ENCODE measurements at places on chromosomes 12 and 14. TPM values are rescaled to one million over a fixed set of nuclear protein-coding genes. Genes with fewer than 3 reads are reported as not detected.
A peak's percentile ranks its signal among the peaks of the same experiment; 100 is the strongest.

DNA sequence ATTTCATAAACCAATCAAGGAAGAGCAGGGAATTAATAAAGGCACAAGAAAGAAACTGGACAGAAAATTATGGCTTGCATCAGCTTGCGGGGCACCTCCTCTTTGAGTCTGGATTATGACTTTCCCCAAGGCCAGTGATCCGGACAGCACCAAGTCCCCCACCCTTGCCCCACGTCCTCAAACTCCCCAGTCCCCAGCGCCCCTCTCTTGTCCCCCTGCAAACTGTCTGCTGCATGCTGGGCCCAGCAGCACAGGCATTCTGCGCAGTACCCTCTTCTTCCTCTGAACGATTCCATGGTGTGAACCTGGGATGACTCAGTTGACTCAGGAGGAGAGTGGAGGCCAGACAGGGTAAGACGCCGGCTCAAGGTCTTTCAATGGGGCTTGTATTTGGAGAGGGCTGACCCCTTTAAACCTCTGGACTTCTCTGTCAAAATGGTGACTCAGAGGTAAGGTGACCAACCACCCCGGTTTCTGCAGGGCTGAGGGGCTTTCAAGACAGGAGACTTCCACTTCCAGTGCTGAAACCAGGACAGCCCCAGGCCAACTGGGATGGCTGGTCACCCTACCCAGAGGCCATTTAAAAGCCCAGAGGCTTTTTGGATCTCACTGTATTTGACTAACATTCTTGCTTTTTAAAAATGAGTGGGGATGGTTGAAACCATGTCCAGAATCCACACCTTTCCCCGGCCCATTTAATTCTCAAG lies 13.5 kb downstream of the C14orf132 start:
- DNase-seq, result no peak

- no peak for DNase-seq
These were observed 60.7 kb downstream of the DPF3 start for GRCh38 chr14:72833174-72833573.

Gene SPIC
- 0.20 TPM for total RNA-seq

DNA sequence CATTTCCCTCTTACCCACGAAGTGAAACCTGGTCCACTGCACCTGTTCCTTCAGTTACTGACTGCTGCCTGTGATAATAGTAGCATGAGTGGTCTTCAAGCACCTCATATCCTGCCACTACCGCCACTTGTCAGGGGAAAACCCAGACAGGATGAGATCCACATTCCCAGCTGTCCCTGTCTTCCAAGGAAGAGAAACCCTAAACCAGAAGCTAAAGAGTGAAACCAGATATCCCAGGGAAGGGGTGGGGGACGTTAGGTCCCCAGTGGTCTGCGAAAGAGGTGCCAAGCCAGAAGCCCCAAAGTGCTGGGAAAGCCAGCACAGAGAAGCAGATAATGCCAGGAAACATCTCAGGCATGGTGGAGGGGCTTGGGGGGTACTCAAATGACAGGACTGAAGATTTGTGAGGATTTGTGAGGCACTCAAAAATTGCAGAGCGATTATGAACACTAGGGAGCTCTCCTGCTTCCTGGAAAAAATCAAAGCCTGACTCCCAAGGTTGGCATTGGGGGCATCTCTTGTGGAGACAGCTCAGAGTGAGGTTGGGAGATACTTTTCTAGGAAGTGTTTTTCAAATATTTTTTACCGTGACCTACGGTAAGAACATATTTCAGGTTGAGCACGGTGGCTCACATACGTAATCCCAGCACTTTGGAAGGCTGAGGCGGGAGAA lies 77.9 kb downstream of the TMEM30B start:
- DNase-seq, result no peak

DNA sequence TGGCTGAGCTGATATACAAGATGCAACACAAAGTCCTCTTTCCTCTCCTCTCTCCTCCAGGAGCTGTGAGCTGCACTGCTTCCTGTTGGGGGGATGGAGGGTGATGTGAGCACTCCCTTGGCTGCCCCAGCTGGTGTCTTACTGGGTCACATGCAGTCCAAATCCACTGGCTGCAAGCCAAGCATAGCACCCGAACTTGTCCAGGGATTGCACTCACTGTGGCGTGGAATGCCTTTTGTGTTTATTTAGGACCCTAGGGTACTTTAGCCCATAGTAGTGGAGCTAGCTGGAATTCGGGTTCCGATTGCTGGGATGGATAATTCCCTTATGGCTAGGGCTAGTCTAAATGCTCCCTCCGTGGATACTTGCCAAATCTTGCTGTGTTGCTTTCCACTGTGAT lies 424.9 kb upstream of the SYT1 start:
- no peak for DNase-seq

GRCh38 chr14:25009891-25010290 lies 40.1 kb downstream of the STXBP6 start:
- no peak for DNase-seq

DNA sequence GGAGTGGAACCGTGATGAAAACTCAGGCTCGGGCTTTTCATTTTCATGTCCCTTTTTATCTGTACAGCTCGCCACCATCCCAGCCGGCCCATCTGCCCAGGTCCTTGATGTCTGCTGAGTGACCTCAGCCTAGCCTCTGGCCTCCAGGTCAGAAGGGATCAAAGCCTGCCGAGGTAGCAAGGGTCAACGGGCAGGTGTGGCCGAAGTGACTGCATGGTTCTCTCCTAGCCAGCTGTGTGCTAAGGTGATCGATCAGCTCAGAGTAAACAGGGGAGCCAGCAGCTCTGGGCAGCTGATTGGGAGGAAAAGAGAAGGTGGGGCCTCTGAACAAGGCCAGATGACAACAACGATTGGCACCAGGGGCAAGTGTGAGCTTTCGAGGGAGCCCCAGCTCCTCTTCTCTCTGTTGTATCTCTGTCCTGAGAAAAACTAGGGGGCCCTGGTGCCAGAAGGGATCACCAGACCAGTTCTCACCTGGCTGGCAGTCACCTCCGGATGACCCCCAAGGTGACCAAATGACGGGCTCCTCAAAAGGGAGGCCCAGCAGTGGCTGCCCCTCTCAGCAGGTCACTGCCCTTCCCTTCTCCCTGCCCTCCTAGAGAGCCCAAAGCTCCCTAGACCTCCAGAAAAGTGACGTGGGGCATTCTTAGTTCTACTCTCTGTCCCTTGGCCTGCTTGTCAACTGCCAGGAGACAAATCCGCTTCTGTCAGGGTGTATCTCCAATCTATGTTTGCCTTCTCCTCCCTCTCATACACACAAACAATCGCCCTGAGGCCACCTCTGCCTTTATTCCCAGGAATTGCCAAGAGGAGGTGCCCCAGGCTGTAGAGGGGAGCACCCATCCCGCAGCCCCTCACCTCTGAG lies 3.4 kb downstream of the SLC6A12 start:
- no peak for DNase-seq

Gene DYNC1H1
- total RNA-seq, result 385 TPM

DNA sequence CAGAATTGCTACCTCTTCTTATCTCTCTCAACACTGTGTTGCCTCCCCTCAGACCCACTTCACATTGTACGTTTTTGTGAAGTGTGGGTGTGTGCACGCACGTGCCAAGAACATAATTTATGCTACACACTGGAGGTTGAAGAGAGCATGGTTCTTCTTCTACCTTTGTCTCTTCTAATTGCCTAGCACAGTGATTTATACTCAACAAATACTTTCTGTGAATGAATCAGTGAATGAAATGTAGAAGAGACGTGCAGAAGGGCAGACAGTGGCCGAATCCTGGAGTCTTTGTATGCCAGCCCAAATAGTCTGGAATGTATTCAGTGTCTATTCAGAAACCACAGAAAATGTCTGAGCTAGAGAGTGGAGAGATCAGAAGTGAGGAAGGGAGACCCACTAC lies 4.6 kb upstream of the SAMD4A start:
- no peak for DNase-seq

Gene FAM222A
- 2.5 TPM for total RNA-seq

Gene LAG3
- 2.1 TPM for total RNA-seq

Gene CPNE6
- total RNA-seq, result not detected

DNA sequence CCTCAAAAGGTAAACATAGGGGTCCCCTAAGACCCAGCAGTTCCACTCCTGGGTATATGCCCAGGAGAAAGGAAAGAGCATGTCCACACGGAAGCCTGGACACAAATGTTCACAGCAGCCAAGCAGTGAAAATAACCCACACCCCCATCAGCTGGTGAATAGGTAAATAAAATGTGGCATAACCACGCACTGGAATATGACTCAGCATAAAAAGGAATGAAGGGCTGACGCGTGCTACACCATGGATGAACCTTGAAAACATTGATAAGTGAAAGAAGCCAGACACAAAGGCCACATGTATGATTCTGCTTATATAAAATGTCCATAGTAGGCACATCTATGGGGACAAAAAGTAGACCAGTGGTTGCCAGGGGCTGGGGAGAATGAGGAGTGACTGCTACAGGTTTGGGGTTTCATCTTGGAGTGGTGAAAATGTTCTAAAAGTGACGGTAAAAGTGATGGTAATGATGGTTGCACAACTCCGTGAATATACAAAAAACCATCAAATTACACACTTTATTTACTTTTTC lies 3.8 kb upstream of the SCARB1 start:
- no peak for DNase-seq

DNA sequence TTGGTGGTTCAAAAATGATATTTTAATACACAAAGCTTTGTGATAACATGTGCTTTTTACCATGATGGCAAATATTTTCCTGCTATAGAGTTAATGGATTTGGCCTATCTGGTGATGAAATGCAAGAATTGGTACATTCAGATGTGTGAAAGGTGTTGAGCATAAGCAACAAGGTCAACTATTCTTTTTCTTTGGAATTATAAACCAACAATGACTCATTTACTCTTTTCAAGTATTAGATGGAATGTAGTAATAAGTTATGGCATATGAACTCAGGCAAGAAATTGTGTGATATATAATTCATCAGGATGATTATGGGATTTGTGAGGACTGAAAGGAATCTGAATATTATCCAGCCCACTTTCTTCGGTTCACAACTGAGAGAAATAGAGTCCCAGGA lies 471.4 kb downstream of the ETNK1 start:
- DNase-seq, result no peak

DNA sequence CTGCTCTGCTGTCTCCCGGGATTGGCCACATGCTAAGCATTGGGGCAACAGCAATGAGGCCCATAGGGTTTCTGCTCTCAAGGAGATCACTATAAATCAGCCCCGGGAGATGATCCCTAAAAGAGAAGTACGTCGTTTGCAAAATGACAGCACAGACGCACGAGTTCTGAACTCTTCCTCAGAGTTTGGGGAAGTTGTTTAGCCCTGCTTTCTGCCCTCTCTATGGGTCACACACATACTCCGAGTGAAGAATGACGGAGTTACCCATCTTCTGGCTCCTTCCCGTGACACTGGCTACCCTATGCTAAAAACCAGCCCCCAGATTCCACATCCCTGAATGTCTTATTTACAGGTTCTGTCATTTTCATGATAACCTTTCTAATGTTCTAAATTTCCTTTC lies 258.0 kb upstream of the PLEKHG7 start:
- no peak for DNase-seq

GRCh38 chr14:104282332-104283196 lies 144.2 kb downstream of the KIF26A start:
- DNase-seq, result no peak

GRCh38 chr14:32450919-32451675 lies 122.0 kb downstream of the AKAP6 start:
- DNase-seq, result no peak

Gene APOF
- not detected for total RNA-seq

DNA sequence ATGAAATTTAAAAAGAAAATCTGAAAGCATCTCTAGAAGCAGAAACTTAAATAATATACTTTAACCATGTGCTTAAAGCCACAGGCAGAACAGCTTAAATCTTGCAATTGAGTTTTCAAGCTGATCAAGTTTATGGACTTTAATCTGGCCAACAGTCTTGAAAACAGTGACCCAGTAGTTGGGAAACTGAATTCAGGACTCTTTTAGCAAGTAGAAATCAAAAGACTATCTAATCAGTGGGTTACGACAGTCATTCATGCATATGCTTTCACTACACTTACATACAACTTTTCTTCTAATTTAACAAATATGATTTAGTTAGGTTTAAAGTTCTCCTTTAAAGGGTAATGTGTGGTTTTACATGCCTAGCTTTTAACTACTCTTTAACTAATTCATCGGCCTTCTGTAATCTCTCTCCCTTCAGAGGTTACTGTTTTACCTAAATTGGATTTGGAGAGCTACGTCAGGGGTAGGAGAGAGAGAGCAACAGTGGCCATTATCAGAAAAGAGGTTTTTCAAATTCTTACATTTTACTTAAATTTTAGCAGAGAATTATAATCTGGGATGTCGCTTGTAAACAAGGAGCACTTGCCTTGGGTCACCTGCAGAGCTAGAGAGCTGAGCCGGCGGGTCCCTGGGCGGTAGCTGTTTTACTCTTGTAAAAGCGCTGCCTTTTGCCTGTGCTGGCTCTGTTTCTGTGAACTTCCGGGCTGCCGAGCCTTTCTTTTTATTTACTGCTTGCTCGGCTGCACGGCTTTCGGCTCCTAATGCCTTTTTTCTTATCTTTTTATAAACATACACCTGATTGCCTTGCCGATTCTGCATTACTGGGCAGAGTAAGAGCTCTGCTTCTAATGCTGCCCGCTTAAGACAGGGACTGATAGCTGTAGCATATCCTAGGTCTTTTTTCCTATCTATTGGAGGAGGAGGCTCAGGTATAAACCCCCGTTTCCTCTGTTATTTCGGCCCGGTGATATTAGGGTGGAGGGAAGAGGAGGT lies 17.4 kb upstream of the LYZ start:
- DNase-seq, result peak; percentile 69

DNA sequence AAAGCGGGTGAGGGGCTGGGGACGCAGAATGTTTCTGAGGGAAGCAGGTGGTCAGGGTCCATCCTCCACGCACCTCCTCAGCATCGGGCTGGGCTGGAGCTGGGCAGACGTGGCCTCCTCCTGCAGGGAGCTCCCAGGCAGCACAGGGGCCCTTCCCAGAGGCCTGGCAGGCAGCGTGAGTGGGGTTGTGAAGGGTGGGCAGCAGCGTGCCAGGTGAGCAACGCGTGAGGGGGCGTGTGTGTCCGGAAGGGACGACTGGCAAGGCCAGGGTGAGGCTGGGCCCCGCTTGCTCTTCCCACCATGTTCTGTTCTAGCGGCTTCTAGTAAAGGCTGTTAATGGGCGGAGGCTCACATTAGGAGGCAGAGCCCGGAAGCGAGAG lies 17.1 kb downstream of the ANKRD9 start:
- no peak for DNase-seq

DNA sequence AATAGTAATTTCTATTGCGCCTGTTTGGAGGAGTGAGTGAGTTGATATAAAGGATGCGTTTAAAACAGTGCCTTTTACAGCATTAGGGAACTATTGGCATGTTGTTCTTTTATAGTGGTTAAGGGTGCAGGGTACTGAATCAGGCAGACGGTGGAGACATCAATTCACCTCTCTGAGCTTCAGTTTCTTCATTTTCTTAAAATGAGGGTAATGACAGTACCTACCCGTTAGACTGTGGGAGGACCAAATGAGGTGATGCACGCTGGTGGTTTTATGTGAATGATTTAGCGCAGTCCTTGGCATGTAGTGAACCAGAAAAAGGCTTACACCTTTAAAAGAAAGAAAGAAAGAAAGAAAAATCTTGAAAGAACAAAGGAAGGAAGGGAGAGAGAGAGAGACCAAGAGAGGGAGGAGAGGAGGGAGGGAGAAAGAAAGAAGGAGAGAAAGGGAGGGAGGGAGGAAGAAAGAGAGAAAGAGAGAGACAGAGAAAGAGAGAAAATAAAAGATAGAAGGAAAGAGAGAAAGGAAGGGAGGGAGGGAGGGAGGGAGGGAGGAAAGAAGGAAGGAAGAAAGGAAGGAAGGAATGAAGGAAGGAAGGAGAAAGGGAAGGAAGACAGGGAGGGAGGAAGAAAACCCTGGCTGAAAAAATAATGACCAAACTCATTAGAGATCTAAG lies 22.2 kb upstream of the CCND2 start:
- no peak for DNase-seq

GRCh38 chr14:89386212-89386886 lies 30.7 kb downstream of the FOXN3 start:
- DNase-seq, result peak; percentile 41

Gene TMPRSS12
- not detected for total RNA-seq

Gene MANSC1
- 12.8 TPM for total RNA-seq

Gene STYK1
- total RNA-seq, result 21.9 TPM
